ENCODE measurements at places on chromosomes 4 and X.

DNA sequence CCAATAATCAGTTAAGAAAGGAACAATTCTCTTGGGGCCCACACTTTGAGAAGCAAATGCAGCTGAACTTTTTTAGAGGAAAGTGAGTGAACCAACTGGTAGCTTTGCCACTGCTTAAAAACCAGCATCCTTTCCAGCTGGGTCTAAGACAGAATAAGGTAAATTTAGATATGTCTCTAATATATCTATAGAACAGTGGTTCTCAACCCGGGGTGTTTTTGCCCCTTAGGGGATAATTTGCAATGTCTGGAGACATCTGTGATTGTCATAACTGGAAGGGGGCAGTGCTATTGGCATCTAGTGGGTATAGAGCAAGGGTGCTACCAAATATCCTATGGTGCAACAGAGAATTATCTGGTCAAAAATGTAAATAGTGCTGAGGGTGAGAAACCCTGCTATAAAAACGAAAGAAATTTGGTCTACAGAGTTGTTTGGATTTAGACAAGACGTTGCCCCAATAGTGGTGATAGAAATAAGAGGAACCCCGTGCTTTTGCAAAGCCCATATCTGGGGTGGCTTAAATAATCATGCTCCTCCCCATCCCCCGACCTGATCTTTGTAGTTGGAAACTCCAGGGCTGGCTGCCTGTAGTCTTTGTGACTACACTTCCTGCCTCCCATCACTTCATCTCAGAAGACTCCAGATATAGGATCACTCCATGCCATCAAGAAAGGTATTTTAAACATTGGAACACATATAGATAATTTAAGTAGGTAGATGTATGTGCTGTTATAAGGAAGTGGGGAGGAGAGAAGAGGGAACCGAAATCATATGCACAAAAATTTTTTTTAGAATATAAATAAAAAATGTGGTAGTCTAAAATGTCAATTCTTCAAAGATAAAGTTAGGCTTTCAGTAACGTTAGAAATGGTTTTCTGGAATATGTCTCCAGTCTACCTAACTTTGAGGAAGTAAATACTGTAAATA lies at the start of gene TLR7:
Gene TLR7, plus strand, starts transcription at position 622 of the 927 bp plus-strand sequence. CDS start 507 bp downstream, outside the sequence.
- no peak for DNase-seq

DNA sequence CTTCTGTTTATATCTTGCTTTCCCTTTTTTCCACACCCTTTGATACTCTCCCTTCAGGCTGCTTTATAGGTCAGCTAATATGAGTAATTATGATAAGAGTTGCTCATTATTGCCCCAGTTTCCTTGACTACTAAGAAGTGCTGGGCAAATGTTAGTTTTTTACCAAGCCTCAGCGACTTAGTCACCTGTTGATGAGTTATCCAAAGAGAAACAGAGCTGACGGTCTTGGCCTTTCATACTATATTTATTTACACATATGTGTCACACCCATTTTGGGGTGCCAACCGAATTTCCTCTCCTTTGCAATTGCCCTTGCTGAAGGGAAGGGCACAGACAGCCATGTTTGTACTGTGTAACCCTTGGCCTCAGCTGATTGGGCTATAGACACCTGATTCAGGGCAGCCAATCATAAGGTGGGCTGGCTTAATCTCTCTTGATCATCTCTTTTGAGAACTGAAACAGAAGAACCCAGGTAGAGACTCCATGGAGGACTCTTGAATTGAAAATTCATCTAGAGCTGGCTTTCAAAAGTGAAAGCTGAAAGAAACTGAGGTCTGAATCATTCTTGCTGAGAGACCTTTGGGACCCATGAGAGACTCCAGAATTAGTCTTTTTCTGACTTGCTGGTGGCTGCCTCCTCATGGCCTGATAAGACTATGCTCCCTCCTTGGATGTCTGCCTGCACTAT lies 111.7 kb upstream of the RPS6KA3 start:
- no peak for DNase-seq

- no peak for DNase-seq
These were observed 89.5 kb downstream of the BMP3 start for GRCh38 chr4:81120055-81120454.

- DNase-seq, result peak; percentile 50
These were observed at the start of gene P2RY8 for GRCh38 chrX:1537031-1537715. P2RY8 (minus strand) TSS chrX:1537185; CDS start chrX:1466558, 70,627 bp downstream.

GRCh38 chr4:24070117-24070516 lies 180.3 kb upstream of the PPARGC1A start:
- no peak for DNase-seq

DNA sequence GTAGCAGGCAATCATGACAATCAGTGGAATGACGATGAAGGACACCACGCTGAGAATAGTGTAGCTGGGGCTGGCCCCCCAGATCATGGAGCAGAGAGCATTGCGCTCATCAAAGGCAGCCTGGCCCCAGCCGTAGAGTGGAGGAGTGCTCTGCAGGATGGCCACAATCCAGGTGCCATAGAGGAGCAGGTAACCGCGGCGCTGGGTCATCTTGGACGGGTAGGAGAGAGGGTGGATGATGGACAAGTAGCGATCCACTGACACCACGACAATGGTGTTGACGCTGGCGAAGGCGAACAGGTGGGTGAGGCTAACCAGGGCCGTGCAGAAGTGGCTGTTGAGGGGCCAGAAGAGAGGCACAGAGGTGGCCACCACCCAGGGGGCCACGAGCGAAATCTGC lies 2.8 kb downstream of the GPR101 start:
- no peak for DNase-seq

- DNase-seq, result no peak
These were observed 219.0 kb upstream of the EMCN start for GRCh38 chr4:100736641-100737451.

DNA sequence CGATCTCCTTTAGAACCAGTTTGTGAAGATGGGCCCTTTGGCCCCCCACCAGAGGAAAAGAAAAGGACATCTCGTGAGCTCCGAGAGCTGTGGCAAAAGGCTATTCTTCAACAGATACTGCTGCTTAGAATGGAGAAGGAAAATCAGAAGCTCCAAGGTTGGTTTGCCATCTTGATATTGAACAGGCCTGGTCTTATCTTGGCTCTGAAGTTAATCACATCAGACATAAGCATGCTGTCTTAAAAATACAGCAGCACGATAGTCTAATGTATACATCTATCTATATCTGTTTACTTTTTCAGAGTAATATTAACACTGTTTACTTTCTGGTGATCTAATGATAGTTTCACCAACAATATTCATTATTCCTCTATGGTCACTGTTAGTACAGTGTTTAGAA lies 129.8 kb downstream of the PTTG2 start:
- no peak for DNase-seq

DNA sequence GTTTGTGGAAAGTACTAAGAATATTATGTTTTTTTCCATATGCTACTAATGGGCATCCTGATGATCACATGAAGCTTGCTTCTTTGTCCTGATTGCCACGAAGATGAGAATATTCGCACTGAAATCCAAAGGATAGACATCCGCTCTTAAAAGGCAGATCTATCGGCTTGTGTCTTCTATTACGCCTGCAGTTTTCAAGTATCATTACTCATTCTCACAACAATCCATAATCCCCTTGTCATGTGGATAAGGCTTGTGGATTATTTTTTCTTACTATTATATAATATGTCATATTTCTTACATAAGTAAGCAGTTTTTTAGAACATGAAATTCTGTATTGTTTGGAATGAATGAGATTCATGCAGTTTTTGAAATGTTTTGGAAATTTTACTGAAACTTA lies 62.8 kb downstream of the KCNIP4 start:
- DNase-seq, result no peak

- no peak for DNase-seq
These were observed 6.5 kb upstream of the USP46 start for GRCh38 chr4:52665592-52665991.

GRCh38 chr4:181966104-181966551 lies 277.1 kb upstream of the TENM3 start:
- DNase-seq, result no peak

- no peak for DNase-seq
These were observed 47.2 kb upstream of the RELL1 start for GRCh38 chr4:37733240-37733867.

DNA sequence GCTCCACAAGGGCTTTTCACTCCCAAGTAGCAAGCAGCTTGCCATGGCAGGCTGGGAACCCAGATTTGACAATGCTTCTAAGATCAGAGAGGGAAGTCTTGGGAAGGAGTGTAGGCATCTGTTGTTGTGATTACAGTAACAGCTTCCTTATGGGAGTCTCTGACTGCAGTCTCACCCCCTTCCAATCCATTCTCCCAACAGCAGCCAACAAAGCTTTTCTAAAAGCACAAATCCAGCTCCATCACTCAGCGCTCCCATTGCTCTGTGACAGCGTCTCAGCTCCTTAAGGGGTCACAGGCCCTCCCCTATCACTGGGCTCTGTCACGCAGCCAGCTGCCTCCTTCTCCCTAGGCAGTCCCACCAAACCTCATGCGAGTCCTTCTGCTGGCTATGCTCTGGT lies 7.1 kb downstream of the IGFBP7 start:
- DNase-seq, result no peak

GRCh38 chr4:142846108-142846728 lies at the start of gene INPP4B:
INPP4B (minus strand) TSS chr4:142846301.
- DNase-seq, result peak; percentile 46

DNA sequence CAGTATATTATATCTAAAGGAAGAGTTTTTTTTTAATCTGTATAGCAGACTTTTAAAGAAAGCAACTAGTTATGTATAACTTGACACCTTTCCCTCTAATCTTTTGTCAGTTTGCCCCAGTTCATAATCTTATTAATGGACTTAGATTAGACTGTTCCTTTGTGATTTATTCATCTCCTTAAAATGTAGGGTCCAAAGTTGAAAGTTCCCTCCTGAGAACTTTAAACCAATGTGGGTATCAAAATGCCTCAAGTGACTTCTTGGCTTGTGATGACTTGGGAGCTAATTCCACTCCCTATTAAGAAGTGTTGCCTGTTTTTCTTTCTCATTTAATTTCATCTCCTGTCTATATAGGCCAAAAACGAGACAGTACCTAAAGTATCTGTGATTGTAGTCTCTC lies 6.3 kb upstream of the SDAD1 start:
- no peak for DNase-seq

GRCh38 chr4:100547541-100548199 lies 29.8 kb upstream of the EMCN start:
- DNase-seq, result no peak

DNA sequence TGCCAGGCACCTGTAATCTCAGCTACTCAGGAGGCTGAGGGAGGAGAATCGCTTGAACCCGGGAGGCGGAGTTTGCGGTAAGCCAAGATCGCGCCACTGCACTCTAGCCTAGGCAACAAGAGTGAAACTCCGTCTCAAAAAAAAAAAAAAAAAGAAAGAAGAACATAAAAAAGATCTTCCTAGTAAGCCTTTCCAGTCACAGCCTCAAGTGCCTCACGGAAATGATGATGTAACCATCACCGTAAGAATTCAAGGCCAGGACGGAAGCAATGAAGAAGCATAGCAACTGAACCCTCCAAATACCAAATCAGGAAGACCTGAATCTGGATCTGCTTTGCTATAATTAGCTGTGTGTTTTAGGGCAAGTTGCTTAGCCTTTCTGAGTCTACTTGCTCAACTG lies 28.8 kb downstream of the RBM47 start:
- no peak for DNase-seq

DNA sequence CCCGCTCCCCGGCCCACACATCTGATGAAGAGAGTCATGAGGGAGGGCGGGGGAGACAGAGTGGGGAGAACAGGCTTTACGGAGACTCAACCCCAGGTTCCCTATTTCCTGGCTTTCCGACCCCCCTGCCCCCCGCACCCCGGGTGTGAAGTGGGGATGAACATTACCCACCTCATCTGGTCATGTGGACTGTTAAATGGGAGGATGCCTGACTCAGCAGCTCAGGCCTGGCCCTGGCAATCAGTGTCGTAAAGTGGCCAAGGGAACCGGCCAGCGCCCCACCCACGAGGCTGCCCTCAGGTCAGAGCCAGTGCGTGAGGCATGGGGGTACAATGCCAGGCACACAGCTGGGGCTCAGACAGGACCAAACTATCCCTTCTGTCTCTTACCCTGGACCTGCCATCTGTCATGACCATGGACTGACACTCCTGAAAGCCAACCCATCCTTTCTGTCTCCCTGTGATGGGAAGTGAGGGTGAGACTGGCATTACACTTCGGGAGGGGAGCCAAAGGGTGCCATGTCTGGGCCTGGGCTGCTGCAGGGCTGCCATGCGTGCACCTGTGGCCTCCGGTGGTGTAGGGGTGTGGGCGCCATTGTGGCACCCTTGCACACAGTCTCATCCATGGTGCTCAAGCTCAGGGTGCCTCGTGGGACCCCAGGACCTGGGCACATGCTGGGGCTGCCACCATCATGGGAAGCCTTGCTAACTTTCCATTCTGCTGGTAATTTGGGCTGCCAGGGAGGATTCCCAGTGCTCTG lies 106.1 kb upstream of the PSAPL1 start:
- DNase-seq, result no peak

GRCh38 chr4:56995525-56995924 lies 16.8 kb downstream of the POLR2B start:
- DNase-seq, result peak; percentile 60

GRCh38 chr4:181987392-181987791 lies 255.8 kb upstream of the TENM3 start:
- no peak for DNase-seq

DNA sequence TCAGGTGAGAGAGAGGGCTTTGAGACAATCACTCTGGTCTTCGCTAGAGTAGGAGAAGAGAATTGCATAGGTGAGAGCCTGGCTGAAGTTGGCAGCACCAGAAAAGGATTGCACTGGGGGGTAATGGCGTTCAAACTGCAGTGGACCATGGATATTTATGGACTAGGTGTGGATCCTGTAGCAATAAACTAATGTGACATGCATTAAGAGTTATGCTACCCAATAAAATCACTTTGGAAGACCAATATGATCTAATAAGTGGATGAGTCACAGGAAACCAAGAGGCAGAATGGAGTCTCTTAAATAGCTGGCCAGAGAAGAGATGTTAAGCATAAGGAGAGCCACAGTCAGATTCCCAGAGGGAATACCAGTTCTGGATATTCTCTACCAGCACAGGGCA lies 259.8 kb downstream of the FBXO8 start:
- no peak for DNase-seq

DNA sequence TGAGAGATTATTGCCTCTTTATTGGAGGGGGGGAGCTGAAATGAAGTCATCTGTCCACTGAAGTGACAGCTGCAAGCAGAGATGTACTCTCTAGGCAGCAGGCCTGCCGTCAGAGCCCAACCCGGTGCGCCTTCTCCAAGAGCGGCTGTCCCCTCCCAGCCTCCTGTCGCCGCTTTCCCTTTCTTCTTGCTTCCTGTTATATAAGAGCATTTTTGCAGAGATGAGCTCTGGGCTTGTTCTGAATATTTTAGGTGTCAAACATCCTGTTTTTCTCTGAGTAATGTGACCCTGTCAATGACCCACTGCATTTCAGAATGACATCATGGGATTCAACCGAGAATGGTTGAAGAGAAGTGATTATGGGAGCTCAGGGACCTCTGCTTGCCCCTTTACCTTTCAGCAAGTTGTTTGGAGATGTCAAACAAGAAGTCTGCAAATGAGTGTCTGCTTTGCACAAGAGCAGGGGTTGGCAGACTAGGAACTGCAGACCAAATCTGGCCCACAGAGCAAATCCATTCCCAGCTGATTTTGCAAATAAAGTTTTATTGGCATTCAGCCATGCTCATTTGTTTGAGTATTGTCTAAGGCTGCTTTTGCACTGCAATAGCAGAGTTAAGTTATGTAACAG lies 79.9 kb downstream of the SLC9A6 start:
- DNase-seq, result no peak

- no peak for DNase-seq
These were observed 41.1 kb downstream of the AMMECR1 start for GRCh38 chrX:110276778-110277177.

All from ureter (tissue), 1 donor.